ENCODE measurements at places on chromosomes 16 and 17.

- DNase-seq = no peak
Measured at GRCh38 chr17:78676412-78677302, 99.5 kb upstream of the DNAH17 start.

- DNase-seq = no peak
Measured at GRCh38 chr17:63549289-63549945, 860 bp upstream of the DCAF7 start.

DNA sequence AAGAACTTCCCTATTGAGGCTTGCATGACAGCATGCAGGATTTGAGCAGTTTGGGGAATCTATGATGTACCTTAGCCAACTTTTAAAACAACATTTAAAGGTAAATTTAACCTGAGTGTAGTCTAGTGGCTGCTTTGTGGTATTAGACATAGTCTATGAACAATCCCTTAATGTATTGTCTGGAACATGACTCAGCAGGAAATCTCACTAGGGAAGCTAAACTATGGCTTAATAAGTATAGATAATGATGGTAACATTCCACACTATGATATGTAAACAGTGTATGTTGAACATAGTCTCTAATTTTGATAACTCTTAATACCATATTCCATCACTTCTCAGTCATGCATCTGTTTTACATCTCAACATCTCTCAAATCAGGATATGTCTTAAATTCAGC lies 52.1 kb upstream of the SLC12A3 start:
- no peak for DNase-seq

GRCh38 chr17:19341641-19342610 lies 20.6 kb downstream of the B9D1 start:
- peak; percentile 51 for DNase-seq

- DNase-seq = no peak
Measured at GRCh38 chr17:36598951-36599401, 2.4 kb upstream of the MRM1 start.

DNA sequence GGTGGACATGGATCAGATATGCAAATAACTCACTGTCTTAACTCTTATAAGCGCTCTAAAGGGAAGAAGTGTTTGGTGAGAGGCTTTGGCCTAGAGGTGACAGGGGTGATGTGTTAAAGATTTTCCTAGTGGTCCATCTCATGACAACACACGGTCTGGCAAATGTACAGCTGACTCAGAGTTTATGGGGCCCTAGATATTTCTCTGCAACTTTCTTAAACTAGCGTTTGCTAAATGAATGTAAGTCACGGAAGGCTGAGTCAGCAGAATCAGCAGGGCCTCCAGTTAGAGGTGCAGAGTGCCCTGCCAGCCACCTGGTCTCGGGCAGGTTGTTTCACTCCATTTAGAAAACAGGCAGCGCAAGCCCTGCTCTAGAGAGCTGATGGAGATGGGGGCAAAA lies 40.1 kb downstream of the CLEC16A start:
- DNase-seq = no peak

GRCh38 chr17:65538675-65539529 lies 22.5 kb downstream of the AXIN2 start:
- no peak for DNase-seq

- no peak for DNase-seq
Measured at GRCh38 chr17:49388290-49388640, 26.2 kb upstream of the ZNF652 start.

DNA sequence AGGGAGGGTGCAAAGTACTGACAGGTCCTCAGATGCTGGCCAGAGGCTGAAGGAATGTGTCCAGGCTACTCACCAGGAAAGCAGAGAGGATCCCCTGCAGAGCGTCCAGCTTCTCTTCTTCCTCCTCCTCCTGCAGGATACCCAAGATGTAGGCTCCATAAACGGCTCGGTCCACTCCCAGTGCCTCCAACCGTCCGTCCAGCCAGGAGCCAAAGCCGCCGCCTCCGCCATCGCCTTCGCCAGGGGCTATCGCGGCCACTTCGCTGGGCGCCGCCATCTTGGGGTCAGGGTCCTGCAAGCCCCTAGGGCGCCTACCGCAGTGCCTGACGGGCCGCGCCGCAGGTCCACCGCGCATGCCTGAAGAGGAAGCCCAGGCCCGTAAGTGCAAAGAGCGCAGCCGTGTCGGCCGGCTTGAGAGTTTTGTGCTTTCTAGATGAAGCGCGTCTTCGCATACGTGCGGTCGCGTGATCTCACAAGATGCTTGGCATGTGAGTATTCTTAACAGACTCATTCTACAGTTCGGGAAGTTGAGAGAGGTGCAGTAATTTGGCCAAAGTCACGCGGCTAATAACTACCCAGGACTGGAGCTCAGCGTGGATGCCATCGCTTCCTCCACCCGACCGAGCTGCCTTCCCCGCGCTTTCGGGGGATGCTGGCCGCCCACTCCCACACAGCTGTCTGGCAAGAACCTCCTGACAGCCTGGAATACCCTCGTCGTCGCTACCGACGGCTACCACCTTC lies at the start of gene CCDC43:
Gene CCDC43, minus strand, starts transcription at position 300 of the 741 bp plus-strand sequence. Its CDS starts 23 bp downstream, at position 277.
- DNase-seq = peak; percentile 96

DNA sequence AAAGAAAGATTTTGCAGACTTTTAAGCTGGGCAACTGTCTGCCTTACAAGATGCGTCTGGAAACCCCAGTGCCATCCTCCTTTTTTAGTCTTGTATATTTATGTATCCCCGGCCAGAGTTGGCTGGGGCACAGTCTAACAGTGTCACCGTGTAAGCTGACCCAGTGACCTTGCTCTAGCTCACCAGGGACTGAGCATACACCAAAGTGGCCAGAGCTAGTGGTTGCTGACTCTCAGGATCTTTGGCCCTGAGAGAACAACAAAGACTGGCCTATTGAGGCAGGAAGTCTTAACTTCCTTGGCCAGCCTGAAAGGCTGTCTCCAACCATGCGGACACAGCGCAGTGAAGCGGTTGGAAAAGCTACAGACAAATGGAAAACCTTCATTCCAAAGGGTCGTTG lies 745.2 kb downstream of the WWOX start:
- DNase-seq = no peak

DNA sequence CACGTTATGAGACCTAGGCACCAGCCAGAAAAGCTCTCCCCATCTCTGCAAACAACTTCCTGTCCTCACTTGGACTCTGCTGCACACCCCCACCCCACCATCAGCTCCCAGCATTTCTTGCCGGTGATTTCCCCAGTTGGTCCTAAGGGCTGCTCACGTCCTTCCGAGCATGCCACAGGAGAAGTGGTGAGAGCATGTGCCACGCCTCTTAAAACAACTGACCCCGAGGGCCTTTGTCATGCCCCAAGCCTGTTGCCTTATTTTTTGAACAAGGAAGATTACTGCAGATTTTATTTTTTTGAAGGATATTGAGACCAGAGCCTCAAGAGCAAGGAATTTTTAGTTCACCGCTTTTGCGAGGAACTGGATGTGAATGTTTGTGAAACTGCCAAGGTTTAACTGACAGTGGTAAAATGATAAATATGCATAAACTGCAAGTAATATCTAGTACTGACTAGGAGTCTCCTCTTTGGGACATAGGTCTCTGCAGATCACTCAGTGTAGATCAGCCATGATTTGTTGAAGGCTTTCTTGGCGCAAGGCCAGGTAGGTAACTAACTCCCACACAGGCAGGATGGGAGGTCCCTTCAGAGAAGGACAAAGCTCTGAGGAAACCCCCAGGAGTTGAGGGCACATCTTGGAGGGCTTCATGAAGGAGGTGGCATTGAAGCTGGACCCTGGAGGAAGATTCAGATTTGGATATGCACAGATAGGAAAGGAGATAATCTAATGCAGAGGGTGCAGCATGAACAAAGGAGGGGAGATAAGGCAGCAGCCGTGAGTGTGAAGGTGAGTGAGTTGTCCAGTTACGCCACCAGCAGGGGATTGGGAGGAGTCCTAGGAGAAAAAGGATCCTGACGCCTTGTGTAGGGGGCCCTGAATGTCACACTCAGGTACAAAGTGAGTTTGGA lies 44.7 kb downstream of the TMEM132E start:
- no peak for DNase-seq

GRCh38 chr16:920717-921116 lies 50.1 kb downstream of the LMF1 start:
- no peak for DNase-seq

DNA sequence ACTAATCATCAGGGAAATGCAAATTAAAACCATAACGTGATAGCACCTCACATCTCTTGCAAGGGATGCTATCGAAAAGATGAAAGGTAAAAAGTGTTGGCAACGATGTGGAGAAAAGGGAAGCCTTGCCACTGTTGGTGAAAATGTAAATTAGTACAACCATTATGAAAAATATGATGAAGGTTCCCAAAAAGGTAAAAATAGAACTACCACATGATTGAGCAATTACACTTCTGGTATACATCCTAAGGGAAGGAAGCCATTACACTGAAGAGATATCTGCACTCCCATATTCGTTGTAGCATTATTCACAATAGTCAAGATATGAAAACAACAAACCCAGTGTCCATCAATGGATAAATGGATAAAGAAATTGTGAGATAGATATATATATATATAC lies 21.5 kb downstream of the ABCA10 start:
- no peak for DNase-seq
